ENCODE measurements at places on chromosomes 16 and 17.

- no peak for DNase-seq
Measured at GRCh38 chr16:2825906-2826305, 4.2 kb upstream of the ZG16B start.

GRCh38 chr17:65103896-65104295 is 33.3 kb upstream of the RGS9 start:
- DNase-seq = no peak

GRCh38 chr16:48378836-48379235 is 6.4 kb downstream of the SIAH1 start:
- no peak for DNase-seq

- DNase-seq = no peak
Measured at GRCh38 chr17:8803531-8804420, 4.6 kb upstream of the MFSD6L start.

- DNase-seq = no peak
Measured at GRCh38 chr16:72999541-73000019, 48.3 kb downstream of the ZFHX3 start.

DNA sequence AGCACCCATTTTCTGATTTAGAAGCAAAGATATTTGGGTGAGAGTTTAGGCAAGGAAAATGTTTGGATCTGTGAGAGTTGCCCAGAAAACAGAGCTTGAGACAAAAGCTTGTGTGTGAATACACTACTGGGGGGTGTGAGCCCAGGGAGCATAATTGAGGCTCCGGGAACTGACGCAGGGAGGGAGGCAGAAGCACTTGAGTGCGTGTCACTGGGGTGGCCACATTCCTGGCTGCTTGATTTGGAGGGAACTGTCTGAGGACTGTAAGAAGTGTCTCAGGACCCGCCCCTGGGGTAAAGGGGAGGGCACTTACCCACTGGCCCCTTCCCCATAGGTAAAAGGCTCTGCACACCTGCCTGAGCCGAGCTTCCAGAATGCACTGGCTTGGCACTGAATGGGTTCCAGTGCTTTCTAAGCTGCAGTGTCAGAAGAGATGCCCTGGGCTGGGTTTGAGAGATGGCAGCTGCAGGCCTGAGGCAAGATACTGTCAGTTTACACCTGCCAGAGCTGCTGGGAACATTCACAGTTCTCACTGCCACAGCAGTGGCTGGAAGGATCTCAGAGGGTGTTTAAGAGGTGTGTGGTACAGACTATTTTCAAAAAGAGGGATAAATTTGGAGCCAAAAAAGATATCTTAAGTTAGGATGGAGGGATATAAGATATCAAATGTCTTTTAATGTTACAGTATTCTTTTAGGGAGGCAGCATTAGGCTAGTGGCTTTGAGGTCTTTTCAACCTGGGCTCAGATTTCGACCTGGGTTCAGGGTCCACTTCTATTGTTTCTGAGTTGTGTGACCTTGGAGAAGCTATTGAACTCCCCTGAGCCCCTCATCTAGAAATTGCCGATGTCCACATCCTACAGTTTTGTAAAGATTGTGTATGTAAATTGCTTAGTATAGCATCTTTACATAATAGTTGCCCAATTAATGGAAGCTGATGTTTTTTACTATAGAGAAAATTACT is 6.9 kb upstream of the TEX2 start:
- no peak for DNase-seq

DNA sequence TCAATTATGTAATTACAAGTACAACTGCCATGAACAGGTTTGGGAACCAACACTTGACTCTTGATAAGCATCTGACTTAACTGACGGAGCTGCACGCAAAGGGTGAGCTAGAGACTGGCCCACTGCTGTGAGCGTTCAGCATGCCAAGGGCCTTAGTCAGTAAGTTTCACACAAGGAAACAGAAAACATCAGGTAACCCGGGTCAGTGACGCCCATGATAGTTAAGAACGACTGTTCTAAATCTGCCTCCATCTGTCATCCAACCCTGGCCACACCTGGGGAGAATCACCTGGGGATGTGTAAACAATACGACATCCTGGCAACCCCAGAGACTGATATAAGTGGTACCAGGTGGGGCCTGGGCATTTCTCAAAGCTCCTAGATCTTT is 12.3 kb downstream of the SMIM5 start:
- DNase-seq = no peak

GRCh38 chr17:42138749-42139492 is 15.9 kb downstream of the RAB5C start:
- no peak for DNase-seq

DNA sequence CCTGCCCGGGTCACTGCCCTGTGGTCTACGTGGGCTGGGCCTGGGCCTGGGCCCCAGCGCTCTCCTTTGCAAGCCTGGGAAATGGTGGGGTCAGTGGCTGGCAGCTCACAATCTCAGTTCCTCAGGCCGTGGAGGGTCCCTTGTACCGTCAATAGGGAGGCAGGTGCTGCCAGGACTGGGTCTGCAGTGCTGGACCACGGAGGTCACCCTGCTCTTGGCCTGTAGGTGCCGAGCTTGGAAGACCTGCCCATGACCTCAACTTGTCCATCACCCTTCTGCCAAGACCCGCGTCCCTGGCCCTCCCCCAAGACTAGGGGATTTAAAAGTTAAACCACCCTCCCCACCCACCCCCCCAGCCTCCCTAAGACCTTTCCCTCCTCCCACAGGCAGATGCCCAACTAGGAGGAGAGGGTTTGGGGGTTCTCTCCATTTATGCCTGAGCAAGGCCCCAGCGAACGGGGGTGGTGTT is 2.5 kb downstream of the TBX2 start:
- DNase-seq = no peak

DNA sequence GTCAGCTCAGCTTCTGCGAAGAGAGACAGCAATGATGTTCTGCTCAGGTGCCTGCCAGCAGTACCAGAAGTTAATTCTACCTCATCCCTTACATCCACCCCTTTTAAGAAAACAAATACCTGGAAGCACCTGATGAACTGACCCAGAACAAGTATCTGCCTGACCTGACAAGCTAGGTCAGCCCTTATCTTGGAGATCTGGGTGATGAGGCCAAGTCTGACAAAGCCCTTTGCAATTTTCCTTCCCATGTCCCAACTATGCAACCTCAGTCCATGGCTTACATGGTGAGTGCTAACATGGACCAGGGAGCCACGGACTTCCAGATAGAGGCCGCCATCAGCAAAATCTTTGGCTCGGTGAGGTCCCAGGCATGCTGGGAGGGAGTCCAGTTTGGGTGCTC is 3.6 kb downstream of the ACADVL start:
- no peak for DNase-seq

DNA sequence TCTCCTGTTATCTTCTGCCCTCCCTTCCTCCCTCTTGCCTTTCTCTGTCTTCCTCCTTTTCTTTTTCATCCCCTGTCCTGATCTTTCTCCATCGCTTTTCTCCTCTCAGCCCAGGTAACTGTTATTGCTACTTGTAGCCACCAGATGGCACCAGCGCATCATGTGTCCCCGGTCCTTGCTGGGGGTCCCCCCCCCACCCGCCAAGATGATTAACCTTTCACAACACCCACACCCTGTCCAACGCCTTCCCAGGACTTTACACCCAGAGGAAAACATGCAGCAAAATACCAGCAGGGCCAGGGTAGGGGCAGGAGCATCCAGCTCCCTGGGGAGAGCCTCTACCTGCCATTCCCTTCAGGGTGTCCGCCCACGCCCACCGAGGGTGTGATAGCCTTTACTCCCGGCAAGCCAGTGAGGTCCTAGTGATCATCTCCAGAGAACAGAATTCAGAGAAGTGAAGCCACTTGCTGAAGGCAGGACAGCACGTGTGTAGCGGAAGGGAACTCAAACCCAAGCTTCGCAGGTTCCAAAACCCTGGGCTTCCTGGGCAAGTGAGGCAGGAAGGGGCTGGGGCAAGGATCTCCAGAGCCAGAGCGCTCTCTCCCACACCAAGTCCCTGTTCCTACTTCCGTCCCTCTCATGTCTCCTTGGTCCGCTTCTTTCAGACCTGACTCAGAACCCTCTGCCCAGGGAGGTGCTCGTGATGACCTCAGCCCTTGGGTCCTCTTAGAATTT is 13.4 kb upstream of the TAC4 start:
- DNase-seq = peak; percentile 73

DNA sequence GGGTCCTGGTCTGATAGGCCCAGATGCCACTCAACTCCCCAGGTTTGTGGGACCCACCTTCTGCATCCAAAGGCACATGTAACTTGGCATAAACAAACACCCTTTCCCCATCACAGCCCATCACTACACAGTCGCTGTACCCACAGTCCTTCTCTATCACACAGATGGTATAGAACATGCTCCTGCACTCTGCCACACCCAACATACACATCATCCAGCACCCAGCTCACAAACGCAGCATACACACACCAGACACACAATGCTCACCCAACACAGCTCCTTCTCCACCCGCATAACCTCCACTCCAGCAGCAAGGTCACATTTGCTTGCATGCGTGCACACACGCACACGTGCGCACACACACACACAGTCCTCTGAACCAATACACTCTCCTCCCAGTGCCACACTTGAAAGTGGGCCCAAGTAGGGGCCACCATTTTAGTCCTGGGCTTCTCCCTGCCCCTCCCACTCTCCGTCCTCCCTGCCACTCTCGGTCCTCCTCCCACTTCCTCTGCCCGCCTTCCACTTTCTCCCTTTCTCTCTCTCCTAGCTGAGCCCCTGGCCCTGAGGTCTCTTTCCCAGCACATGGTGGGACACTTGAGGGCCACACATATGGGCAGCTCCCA is 8.5 kb upstream of the TMEM92 start:
- no peak for DNase-seq

- DNase-seq = no peak
Measured at GRCh38 chr17:47882247-47882646, 13.8 kb upstream of the SP2 start.

DNA sequence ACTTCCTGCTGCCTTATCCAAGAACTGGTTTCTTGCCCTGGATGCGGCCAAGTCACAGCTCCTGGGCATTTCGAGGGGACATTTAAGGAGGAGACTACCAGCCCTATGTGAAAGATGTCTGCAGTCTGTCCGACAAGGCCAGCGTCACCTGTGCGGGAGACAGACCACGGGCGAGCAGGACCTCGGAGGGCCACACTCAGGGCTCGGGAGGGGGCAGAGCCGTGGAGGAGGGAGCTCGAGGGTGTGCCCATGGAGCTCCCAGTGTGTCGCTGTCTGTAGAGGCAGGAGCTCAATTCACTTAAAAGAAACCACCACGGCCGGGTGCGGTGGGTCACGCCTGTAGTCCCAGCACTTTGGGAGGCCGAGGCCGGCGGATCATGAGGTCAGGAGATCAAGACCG is 33.3 kb downstream of the CBFA2T3 start:
- no peak for DNase-seq

DNA sequence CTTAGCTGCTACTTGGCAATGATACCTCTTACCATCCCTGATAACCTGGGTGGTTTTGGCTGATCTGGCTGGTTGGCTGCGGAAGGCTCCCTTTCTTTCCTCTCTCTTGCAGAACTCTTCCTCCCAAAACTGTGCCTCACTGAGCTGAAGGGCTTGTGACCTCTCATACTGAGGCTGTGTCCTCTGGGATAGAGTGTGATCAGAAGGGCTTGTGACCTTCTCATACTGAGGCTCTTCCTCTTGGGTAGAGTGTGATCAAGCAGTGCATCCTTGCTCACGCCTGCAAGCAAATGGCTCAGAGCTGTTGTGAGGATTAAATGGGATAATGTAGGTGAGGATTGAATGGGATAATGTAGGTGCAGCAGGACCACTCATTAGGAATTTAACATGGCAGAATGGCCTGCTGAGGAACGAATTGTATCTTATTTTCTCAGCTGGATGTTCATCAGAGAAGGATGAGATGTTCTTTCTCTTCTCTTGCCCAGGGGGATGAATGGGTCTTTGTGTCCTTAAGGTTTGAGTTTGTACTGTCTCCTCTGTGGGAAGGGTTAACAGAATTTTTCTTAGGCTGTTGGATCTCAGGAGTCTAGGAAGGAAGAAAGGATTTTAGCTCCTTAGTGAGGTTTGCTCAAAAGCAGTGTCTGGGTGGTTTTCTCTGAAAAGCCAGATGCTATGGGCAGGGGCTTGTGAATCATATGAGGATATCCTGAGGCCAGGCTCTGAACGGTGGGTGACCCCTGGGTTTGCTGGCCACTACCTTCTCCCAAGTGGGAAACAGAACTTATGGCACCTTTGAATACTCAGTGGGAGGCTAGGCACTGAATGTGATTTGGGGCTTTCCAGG is 130.0 kb upstream of the HS3ST2 start:
- no peak for DNase-seq

- DNase-seq = no peak
Measured at GRCh38 chr16:17358846-17359245, 111.9 kb downstream of the XYLT1 start.

DNA sequence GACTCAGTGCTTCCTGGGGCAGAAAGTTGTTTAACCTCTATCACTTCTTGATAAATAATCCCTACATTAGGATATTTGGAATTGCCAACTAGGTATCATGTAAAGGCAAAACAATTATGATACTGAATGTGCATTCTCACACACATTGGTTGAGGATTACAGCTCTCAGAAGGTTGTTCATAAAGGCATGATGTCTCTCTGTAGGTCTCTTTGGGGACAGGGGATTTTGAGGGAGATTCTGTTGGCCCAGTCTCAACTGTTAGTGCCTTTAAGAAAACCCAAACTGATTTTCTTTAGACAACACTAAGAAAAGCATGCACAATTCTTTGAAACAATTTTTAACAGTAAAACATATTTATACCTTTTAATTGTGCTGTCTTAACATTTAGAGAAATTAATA is 56.5 kb downstream of the GNAO1 start:
- DNase-seq = no peak

GRCh38 chr16:31135535-31136286 is at the start of gene PRSS8:
Gene PRSS8, minus strand, starts transcription at chr16:31135727. Its CDS starts 229 bp downstream, at chr16:31135498.
- DNase-seq = no peak

DNA sequence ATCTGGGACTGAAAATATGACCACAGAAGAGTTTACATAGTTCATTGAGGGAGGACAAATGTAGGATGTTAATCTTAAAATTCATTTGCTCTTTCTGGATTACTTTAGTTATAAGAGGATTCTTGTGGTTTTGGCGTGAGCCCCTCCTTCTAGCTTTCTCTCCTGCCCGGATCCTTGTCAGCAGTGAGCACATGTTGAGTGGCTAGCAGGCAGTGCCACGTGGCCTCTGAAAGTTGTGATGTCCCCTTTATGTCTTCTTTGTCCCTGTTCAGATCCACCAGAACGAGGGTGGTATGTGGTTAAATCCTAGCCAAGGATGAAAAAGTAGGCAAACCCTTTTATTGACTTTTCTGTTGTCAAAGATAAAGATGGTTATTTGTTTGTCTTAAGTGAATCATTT is 83.8 kb downstream of the GNAO1 start:
- no peak for DNase-seq

DNA sequence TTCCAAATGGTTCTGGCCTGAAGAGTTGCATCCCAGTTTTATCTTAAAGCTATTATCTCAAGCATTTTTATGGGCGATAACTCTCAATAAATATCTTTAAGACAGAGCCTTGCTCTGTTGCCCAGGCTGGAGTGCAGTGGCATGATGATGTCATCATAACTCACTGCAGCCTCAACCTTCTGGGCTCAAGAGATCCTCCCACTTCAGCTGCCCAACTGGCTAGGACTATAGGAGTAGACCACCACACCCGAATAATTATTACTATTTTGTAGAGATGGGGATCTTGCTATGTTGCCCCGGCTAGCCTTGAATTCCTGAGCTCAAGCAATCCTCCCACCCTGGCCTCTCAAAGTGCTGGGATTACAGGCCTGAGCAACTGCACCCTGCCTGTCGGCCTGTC is 26.1 kb upstream of the CYTH1 start:
- DNase-seq = no peak

All from urothelium cell line (cell line).